ENCODE measurements at places on chromosomes 13 and 19.

DNA sequence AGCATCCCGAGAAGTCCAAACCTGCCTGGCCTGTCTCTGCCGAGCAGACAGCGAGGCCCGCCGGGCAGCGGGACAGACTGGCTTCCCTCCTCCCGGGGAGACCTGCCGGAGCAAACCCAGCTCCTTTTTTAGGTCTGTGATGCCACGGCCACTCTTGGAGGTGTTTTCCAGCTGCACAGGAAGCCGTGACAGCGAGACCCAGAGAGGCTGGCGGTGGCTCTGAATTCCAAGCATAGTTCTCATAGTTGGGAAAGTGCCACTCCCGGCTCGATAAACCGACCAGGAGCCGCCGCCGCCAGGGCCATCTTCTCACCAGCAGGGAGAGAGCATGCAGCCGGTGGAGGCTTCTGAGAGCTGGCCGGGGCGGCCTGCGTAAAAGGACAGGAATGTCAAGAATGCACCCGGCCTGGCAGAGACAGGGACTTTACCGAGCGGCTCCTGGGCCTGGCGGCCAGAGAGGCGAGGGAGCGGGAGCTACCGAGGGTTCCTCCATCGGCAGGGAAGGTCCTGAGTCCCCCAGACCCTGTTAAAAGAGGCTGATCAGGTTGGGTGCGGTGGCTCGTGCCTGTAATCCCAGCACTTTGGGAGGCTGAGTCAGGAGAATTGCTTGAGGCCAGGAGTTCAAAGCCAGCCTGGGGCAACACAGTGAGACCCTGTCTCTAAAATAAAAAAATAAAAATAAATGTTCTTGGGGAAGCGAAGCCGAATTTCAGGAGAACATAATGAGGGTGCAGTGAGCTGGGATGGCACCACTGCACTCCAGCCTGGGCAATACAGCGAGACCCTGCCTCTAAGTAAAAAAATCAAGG lies 64.9 kb downstream of the GADD45B start:
- DNase-seq = peak; percentile 97

GRCh38 chr19:33473653-33474305 lies 47.8 kb downstream of the PEPD start:
- DNase-seq = no peak

GRCh38 chr13:34129436-34129835 lies 311.5 kb downstream of the RFC3 start:
- no peak for DNase-seq

- no peak for DNase-seq
Measured at GRCh38 chr13:88000787-88001186, 329.6 kb downstream of the SLITRK5 start.

DNA sequence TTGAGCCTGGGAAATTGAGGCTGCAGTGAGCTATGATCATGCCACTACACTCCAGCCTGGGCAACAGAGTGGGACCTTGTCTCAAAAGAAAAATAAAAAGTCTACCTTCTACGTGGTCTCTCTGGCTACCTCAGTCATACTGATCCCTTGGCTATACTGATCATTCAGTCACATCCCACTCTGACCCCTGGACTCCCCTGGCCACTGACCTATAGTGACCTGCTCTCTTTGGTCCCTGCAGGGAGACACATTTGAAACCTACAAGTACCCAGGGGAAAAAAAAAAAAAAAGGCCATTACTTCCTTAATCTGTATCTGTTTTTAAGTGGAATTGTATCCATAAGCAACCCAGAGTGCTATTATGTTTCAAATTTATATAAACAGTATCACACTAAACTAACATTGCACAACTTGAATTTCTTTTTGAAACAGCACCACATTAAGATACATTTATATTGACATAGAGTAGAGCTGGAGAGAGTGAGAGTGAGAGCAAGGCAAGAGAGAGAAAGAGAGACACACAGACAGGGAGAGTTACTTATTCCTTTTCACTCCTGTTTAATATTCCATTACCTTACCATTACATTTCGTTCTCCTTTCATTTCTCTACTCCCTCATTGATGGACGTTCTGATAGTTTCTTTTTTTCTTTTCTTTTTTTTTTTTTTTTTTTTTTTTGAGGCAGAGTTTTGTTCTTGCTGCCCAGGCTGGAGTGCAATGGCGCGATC lies 23.7 kb upstream of the CERS4 start:
- no peak for DNase-seq

- DNase-seq = no peak
Measured at GRCh38 chr19:12202250-12202649, 39.4 kb downstream of the ZNF136 start.

DNA sequence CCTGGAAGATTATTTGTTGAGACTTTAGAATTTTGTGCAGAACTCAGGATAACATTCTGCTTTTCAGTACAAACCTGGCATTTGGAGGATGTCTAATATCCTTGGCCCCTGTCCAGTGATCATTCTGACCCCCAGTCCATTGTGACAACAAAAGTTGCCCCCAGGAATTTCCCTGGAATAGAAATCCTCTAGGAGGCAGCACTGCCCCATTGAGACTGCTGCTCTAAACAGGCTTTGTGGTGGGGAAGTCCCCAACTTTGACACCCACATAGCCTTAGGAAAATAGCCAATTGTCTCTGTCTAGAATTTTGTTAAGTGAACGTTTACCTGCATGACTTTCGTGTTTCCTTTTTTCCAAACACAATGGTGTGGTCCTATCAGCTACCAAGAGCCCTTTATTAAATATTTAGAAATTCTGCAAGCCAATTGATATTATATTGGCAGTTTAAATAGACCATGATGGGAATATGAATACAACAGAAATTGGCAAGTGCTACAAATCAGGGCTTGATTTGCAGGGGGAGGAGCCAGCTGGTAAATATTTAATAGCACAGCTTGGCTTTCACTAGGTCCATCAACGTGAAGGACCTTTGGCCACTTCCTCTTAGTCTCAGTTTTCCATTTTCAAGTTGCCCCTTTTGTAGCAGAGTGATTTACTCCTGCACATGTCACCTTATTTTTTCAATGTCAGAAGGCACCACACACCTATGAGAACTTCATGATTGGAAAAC lies 451.7 kb downstream of the EFNB2 start:
- DNase-seq = no peak

DNA sequence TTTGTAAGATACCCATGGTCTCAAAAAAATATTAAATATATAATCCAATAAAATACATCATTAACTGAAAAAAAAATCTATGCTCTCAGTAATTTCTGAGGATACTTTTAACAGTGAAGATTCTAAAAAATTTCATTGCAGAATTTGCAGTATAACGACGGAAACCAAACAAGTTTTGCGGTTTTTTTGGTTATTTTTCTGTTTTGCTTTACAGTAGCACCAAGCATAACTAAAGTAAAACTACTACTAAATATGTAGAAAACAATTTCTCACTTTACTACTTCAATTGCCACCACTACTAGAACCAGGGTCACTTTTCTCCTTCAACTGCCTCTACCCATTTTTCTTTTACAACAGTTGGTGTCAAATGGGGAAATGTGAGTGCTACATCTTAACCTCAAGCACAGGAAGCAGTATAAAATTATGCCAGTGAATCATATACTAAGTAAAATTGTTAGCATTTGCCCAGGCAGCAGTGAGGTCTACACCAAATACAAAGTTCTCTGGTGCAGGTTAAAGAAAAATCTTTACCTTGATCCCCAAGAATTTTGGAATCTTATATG lies 24.1 kb downstream of the MICU2 start:
- DNase-seq = no peak

DNA sequence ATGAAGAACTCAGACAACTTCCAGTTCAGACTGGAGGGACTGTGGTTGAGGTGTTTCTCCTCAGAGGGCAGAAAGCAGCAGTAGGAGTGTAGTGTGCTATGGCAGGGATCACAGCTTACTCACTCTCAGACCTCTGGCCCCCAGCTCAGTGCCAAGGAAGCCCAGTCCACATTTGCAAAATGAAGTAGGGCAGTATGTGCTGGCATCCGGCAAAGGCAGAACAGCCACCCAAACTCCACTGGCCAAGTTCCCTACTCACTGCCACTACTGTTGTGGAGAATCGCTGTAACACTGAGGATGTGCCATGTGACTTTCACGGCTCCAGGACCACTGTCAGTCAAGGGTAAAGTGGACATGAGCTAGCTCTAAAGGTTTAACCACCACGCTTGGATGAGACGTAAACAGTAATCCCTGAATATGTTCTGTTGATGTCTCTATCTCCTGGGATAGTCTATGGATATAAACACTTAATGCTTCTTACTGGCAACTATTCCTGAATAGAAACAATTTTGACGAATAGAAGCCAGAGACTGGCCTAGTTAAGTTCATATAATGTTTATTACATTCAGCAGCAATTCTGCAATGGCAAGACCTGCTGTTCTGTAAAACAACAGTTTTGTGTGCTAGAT lies 67.0 kb upstream of the SLC15A1 start:
- no peak for DNase-seq

- no peak for DNase-seq
Measured at GRCh38 chr19:44371815-44372480, 15.5 kb upstream of the ZNF112 start.

DNA sequence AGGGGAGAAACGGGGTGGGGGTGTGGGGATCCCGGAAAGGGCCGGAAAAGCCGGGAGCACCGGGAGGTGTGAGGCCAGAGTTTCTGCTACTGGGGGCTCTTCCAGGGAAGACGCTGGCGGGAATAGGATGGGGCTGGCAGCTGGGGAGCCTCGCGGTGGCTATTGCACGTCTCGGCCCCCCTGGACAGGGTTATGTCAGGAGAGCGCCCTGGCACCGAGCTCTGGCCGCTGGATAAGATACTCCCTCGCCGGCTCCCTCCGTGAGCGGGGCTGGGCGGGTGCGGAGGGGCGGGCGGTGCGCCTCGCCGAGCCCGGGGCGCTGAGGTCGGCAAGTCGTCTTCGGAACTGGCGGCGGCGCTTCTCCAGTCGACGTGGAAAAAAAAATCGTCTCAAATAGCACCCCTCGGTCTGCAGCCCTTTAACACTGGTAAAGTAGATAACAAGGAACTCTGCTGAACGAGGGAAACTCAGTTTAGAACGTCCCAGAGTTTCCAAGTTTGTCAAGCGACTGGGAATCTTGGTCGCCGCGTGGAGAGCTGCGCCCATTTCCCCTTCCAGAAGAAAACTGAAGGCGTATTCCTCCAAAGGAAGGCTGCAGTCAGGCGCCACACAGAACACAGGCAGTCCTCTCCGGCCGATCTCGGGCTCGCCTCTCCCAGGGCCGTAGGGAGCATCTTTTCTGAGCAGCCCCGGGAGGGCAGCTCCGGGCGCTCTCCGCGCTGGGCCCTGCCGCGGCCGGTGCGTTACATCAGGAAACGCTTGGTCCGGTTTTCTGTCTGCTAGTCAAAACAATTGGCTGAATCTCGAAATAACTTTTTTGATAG lies 115.1 kb downstream of the KCNRG start:
- no peak for DNase-seq

GRCh38 chr13:100336795-100337516 lies 248.1 kb downstream of the PCCA start:
- no peak for DNase-seq

GRCh38 chr19:3725640-3726310 lies 17.6 kb downstream of the TJP3 start:
- no peak for DNase-seq

- DNase-seq = no peak
Measured at GRCh38 chr19:2646866-2647535, 55.5 kb downstream of the GNG7 start.

GRCh38 chr19:33252971-33253370 lies 27.3 kb upstream of the SLC7A10 start:
- DNase-seq = no peak

DNA sequence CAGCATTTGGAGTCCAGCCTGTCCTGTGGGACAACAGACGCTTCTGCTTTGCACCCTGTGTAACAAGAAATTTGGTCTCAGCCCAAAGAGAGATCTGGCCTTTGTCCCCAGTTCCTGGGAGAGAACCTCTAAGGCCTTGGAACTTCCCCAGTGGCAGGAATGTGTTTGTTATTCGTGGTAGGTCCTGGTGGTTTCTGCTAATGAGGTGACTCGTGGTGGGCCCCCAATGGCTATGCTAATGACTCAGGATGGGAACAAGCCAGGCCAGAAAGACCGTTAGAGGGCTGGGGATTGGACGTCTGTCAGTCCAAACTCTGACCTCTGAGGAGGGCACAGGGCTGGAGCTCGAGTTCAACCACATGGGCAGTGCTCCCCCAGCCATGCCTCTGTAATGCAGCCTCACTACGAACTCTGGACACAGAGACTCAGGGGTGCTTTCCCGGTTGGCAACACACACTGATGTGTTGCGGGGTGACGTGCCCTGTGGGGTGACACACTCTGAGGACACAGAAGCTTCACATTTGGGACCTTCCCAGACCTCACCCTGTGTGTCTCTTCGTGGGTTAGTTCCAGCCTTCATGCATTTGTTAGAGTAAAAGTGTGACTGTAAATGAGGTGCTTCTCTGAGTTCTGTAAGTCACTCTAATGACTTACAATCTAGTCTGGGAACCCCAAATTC lies 38.9 kb downstream of the TEX29 start:
- no peak for DNase-seq

- DNase-seq = no peak
Measured at GRCh38 chr19:1942078-1942933, 1.3 kb downstream of the CSNK1G2 start.

- no peak for DNase-seq
Measured at GRCh38 chr13:46378411-46378810, 8.6 kb downstream of the RUBCNL start.

GRCh38 chr13:98479496-98480003 lies 97.4 kb downstream of the STK24 start:
- no peak for DNase-seq

- no peak for DNase-seq
Measured at GRCh38 chr13:98548230-98548629, 28.7 kb downstream of the STK24 start.

- DNase-seq = no peak
Measured at GRCh38 chr19:49730166-49730565, 32.9 kb downstream of the TSKS start.

GRCh38 chr13:28357911-28358433 lies 137.0 kb downstream of the FLT1 start:
- DNase-seq = no peak

DNA sequence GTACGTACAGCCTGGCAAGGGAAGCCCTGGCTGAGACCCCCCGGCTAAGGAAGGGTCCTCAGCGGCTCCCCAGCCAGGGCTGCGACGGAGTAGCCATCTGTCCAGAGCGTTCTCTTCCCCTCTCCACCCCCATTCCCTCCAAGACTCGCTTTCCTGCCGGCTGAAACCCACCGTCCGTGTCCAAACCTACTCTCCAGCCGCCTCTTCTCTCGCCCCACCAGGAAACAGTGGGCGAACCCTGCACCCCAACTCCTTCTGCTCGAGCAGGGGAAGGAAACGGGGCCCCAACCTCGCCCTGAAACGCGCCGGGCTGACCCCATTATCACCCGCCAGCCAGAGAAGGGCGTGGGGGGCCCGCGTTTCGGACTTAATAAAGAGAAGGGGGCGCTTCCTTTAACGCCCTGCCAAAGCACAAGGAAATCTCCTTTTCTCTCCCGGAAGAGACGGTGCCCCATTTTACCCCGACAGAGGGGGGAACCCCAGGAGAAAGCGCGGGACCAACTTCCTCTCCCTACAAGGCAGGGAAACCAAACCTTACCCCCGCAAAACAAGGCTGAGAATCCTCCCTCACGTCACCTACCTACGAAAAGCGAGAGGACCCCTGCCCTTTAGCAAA lies 2.5 kb downstream of the ZC3H4 start:
- no peak for DNase-seq
